HuH-7.5 (cell line): ENCODE measurements at places on chromosomes 1 and 21.

GRCh38 chr1:164183854-164184635, 374.9 kb upstream of the PBX1 start:
- DNase-seq: no peak

DNA sequence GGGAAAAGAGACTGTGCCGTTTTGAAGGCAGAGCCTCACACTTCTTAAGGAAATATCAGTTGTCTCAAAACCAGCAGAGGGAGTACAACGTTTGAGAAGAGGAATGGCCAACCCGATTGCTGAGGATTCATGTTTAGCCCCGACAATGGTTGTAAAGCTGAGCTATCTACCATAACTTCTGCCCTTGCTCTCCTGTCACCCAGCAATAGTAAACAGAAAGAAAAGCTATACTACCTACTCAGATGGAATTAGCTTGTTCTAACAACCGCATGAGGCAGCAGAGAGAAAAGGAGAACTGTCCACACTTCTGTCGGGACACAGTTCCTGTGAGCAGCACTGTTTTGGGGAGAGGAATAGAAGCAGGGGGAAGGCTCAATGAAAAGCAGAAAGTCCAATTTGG, 91.2 kb downstream of the SLC45A1 start:
- no peak for DNase-seq

- no peak for DNase-seq
Observed at GRCh38 chr1:57727121-57727520, 303.3 kb upstream of the DAB1 start.

DNA sequence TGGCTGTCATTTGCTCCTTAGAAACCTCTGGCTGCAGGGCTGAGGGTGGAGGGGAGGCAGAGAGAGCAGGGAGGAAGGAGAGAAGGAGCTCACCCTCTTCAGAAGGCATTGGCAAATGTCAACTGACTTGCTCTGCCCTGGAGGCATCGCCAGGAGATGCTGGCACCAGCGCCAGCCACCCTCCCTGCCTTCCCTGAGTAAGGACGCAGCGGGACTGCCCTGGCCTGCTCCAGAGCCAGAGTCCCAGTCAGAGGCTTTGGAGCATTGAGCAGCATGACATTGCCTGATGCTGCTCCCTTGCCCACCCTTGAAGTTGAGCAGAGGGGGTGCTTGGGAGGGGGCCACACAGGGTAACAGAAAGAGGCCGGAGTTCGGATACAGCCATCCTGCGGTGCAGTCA, 62.3 kb downstream of the DISP3 start:
- DNase-seq: no peak

DNA sequence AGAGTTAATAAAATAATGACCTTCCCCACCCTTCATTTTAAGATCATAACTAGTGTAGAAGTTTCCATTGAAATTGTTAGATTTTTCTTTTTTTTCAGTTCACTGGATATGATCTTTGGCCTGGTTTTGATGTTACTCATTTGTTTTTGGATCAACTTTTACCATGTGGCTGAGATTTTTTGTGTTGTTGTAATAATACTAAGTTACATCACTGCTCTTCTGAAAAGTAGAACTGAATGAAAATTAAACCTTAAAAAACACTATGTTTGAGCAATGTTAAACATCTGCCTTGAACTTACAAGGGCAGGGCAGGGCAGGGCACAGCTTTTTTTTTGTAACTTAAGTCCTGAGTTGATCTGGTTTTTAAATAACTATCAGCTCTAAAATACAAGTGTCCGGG, 204.8 kb upstream of the ADAMTS5 start:
- DNase-seq: no peak

GRCh38 chr1:30977105-30977504, 68.5 kb upstream of the SDC3 start:
- DNase-seq: no peak

DNA sequence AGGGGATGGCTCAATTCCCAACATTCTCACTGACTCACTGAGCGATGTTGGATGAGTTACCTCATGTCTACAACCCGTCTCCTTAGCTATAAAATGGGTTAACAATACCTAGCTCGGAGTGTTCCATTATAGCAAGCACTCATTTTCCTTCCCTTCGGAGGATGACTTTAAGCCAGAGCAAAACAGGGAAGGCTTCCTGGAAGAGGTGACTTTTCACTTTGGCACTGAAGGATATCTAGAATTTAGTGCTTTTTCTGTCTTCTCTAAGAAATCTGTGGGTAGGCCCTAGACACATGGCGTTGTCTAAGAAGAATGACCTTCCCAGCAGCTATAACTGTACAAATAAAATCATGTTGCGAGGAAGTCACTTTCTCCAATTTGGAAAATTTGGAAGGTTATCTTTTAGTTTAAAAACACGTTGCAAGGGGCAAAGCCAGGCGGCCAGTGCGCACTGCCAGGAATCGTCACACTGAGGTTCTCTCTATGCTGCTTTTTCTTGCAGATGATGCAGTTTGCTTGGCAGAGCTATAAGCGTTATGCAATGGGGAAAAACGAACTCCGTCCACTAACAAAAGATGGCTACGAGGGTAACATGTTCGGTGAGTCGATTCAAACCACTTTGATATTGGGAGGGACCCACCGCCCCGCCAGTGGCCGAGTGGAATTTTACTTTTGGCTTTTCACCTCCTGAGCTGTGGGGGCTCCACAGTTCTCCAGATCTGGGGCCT, 69.5 kb downstream of the MAN1C1 start:
- DNase-seq: no peak

- peak; percentile 80 for DNase-seq
Observed at GRCh38 chr21:42652527-42653230, 742 bp upstream of the PDE9A start.

DNA sequence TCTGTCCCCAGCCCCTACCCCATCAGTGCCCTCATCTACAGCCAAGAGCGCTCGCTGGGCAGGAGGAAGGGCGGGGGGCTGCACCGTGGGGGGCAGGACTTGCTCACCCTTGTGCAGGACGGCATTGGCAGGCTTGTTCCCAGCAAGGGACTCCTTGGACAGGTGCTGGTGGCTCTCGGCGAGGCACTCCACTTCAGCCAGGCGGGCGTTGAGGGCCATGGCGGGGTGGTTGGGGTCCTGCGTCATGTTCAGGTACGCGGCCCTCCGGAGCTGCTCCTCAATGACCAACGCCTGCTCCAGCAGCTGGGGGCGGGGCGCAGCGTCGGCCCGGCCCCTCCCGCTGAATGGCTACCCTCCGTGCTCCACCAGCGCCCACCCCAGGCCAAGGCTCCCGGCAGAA, 64.0 kb downstream of the KCNAB2 start:
- DNase-seq: no peak

DNA sequence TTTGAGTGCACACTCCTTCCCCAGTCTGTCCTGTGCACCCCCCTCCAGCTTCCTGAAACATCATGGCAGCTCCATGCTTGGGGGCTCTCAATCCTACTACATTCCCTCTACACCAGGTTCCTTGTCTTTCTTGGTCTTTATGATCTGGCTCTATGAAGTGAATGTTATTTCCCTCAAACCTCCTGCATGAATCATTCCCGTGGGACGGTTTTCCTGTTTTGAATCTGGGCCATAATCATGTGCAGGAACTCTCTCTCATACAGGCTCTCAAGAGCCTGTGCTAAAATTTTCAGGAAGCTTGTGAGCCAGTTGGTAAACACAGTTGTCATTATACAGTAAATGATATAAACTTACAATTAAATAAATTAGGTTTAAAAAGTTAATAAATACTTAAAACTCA, 89.8 kb upstream of the KCNE2 start:
- no peak for DNase-seq

DNA sequence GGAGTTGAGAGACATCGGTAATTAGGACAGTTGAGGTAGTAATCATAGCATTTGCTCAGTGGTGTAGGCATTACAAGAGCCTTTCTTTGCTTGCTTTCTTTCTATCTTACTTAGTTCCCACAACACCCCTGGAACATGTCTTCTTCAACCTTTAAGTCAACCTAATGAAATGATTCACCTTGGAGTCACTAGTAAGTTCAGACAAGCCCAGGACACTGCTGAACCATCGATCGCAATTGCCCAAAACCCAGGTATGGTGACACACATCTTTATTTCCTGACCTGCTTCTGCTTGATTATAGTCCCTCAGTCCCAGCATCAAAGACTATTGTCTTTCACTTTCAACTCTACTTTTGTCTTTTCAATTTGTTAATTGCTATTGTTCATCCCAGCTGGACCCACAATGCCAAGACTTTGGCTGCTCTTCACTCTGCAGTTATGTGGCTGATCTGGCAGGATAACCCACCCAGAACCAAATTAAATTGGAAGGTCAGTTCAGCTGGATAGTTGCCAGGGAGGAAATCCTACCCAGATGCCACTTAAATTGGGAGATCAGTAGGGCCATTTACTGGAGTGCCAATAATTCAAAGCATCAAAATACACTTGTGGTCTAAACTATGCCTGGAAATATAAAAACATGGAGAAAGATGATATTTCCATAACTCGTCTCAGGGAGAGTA, 272.9 kb downstream of the RWDD3 start:
- no peak for DNase-seq

GRCh38 chr1:10867138-10867721, 70.8 kb upstream of the CASZ1 start:
- DNase-seq: peak; percentile 62

DNA sequence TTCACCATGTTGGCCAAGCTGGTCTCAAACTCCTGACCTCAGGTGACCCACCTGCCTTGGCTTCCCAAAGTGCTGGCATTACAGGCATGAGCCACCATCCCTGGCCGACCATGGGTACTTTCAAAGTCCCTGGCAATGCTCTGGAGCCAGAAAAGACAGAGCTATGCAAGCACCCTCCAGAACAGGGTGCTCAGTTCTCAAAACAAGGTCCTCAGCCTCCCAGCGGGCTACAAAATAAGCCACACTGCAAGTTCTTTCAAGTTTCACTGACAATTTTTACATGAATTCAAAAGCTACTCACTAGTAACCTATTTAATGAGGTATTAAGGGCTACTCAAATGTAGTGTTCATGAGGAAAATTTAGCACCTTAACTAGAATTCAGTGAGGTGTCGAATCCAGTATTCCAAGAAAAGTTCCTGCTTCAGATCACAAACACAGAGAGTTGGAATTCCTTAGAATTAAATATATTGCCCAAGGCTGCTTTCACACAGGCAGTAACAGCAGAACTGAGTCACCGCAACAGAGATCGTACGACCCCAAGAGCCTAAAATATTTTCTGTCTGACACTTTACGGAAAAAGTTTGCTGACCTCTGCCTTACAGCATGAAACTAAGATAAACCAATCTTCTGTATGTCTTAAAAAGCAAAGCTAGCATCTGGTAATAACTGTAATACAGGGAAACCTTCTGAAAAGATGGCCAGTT, 60.7 kb downstream of the HSF2BP start:
- DNase-seq: no peak

DNA sequence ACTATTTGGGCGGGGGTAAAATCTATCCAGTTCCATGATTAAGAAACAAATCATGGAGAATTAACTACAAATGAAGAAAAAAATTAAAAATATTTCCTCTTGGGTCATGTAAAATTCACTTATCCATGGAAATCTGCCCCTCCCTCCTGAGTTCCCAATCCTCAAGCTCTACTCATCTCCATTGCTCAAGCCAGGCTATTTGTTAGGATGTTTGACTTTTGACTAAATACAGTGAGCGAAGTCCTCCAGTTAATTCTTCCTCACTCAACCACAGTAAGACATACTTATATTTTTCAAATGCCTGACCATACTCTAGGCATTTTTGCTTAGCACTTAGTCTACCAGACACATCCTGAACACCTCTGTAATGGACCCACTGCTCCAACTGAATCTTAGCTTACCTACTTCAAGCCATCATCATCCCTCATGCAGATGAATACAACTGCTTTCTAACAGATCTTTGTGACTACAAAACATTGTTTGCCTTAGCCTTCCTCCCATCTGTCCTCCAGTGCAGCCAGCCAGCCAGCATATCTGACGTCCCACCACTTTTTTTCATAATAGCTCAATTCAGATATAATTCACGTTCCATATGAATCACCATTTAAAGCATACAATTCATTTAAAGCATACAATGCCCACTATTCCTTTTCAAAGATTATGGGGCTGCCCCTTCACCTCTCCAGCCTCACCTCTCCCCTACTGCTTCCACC, 154.2 kb downstream of the RERE start:
- DNase-seq: no peak

DNA sequence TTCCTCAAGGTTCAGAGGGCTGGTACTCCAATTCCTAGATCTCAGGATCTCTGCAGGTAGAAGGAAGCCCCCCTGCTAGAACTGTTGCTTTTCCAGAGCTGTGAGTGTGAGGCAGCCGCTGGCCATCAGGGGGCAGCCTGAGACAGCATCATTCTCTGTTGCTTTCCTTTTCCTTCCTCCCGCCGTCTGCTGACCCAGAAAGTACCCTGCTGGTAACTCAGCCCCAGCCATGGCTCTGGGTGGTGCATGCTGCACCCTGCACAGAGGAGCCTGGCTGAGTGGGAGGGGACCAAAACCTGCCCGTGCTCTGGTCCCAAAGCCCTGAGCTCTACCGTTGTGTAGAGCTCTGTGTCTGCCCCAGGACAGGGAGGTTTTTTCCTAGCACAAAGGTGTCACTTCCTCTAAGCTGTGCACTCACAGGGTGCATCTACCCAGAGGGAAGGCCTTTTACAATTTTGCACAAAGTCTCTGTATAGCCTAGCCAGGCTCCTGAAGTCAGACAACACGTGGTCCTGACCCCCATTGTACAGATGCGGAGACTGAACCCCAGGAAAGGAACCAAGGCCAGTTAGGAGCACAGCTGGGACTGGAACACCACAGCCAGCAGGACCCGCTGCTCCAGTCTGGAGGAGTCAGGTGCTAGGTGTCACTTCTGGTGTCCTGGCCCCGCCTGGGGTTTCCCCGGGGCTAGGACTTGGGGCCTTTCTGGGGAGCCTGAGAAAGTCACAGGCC, 5.6 kb upstream of the FAM131C start:
- DNase-seq: peak; percentile 63
